ENCODE measurements at places on chromosomes 11 and 22. TPM values are rescaled to one million over a fixed set of nuclear protein-coding genes. Genes with fewer than 3 reads are reported as not detected.

The FOLH1 gene
- not detected for total RNA-seq

DNA sequence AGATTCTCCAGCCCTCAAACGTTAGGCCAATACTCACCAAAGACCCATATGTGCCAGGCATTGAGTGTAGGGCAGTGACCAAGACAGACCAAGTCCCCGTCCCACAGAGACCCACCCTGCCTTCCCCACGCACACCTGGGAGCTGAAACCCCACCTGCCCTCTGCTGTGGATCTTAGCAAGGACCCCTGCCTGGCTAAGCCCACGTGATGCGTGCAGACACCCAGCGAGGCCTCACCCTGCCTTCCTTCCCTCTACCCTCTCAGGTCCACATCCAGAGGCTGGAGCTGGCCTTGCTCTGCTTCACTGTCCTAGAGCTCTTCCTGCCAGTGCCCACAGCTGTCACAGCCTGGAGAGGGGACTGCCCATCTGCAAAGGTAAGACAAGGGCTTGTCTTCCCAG is 10.2 kb downstream of the MS4A10 start:
- DNase-seq: no peak

DNA sequence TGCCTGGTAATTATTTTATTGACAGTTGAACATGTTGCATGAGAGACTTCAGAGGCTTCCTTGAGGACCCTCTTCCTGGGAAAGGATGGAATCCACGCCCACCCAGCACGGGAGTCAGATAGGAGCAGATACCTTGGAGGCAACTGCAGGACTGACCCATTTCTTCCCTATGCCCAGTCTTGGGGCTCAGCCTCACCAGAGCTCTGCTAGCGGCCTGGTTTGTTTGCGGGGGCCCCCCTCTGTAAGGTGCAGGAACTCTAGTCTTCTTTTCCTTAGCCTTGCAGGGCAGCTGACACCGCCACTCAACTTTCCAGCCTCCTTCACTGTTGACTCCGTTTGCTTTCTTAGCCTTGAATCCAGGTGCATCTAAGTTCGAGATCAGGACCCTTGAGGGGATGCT is 1032.8 kb downstream of the BRD1 start:
- DNase-seq: no peak

DNA sequence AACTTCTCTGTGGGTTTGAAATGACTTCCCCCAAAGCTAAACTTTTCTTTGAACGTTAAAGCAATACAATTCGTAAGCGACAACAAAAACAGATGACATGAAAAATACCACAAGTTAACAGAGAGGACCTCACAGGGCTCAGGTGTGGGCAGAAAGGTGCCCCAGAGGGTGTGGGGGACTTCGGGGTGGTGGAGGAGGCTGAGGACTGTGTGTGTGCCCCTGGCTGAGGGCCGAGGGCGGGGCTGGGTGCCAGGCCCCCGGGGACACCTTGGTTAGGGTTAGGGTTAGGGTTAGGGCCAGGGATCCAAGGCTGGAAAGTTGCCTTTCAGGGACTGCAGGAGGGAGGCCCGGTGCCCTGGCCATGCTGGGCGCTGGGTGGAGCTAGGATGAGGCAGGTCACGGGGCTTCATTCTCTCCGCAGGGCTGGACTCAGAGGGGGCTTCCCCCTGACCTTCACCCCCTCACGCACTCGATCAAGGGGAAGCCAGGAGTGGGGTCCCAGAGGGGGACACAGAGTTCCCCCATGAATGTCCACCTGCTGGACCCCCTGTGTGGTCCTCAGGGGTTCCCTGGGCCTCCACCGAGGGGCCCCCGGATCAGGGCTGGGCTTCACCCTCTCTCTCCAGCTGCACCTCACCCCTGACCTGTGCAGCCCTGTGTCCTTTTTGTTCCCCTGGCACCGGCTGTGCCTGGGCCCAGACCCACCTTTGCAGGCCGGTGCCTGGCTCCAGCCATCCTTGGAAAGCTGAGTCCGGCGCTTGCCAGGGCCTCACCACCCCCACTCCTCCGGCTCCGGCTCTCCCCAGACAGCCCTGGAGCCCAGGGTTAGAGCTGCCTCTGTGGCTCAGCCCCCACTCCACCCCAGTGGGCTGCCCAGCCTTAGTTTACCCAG is 7.0 kb downstream of the TNNI2 start:
- no peak for DNase-seq

DNA sequence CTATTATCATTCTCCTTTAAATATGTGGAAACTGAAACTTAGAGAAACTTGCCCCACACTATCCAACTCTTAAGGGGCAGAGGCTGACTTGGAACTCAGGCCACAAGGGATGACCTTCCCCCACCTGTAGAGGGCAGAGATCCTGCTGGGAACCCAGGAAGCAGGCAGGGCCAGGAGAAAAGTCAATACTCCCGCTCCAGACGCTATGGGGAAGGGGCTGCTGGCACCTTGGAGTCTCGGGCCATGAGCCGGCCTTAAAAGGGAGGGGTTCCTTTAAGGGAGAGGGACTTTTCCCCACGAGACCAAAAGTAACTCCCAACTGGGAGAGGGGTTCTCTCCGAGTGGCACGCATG is 620 bp upstream of the ANO5 start:
- no peak for DNase-seq

- no peak for DNase-seq
Observed at GRCh38 chr22:27711756-27712155, 89.8 kb downstream of the MN1 start.

The ACER3 gene
- total RNA-seq: 18.6 TPM

DNA sequence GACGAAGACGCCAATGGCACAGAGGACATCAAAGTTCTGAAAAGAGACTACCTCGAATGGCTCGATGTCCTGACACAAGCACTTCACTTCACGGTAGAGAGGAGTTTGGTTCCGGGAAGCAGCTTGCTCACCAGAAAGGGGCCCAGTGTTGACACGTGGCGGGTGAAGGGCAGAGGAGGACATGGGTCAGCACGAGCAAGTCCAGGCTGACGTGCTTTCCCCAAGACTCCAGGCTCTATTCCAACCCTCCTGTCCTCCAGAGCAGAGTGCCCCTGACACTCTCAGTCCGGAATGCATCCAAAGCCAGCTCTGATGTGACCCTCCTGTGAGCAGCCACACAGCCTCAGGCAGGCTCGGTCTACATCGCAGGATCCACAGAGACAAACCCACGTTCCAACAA is 77.5 kb upstream of the BID start:
- no peak for DNase-seq

The LRP4 gene
- total RNA-seq: 3.5 TPM

- DNase-seq: peak; percentile 36
Observed at GRCh38 chr11:6258571-6259081, 1.0 kb upstream of the CCKBR start.

GRCh38 chr11:61994981-61995380 is 27.5 kb upstream of the FTH1 start:
- DNase-seq: no peak

The CD3G gene
- total RNA-seq: not detected

GRCh38 chr22:44955102-44955501 is 54.7 kb downstream of the PHF21B start:
- DNase-seq: no peak

The HORMAD2 gene
- not detected for total RNA-seq

- peak; percentile 19 for DNase-seq
Observed at GRCh38 chr22:19723983-19724827, 866 bp downstream of the GP1BB start.

The EXPH5 gene
- total RNA-seq: 2.2 TPM

DNA sequence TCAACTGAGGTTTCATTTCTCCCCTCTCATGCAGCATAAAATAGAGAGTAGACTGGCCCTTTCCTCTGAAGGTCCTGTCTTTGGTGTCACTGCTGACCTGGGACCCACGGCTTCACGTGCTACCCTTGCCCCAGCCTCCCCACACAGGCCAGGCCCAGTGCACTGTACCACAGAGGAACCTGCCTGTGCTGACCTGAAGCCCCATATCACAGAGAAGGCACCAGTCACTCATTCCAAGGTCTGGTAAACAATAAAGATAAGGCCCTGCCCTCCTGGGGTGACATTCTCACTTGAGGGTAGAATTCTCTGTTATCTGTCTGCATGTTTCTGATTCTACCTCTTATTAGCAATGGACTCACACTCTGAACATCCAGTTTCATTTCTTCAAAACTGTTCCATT is 51.3 kb downstream of the RPL27A start:
- DNase-seq: no peak

GRCh38 chr11:46038529-46038928 is 82.7 kb downstream of the PHF21A start:
- no peak for DNase-seq

GRCh38 chr22:20024650-20025397 is 3.9 kb downstream of the TANGO2 start:
- no peak for DNase-seq

GRCh38 chr22:38874529-38875222 is 2.7 kb upstream of the CBX6 start:
- DNase-seq: no peak

DNA sequence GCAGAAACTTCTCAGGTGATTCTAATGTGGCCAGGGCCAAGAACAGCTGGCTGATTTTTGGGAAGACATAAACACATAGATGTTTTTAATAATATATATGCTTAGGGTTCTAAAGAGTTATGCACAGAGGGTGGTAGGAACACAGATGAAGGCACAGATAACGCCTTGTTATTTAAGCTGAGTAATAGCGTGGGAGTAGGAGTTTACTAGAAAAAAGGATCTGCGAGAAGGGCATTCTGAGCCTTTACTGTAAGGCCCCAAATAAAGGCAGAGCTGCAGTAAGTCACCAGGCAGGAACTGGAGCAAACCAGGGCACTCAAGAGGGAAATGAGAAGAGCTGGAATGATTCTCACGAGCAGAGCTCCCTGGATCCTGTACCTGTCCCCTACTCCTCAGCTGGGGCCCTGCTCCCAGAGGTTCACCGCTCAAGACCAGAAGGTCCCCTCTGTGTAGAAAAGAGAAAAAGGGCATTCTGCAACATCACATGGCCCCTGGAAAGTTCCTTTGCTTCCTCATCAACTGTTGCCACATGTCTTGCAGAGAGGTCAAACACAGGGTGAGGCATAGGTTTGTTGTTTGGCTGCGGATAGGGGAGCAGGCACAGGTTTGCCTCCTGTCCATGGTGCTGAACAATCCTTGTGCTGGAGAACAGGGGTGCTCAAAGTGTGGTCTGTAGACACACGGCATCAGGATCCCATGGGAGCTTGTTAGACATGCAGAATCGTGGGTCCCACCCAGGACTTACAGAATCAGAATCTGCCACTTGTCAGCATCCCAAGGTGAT is 125.7 kb downstream of the TENM4 start:
- no peak for DNase-seq

The PDE3B gene
- total RNA-seq: 0.32 TPM

DNA sequence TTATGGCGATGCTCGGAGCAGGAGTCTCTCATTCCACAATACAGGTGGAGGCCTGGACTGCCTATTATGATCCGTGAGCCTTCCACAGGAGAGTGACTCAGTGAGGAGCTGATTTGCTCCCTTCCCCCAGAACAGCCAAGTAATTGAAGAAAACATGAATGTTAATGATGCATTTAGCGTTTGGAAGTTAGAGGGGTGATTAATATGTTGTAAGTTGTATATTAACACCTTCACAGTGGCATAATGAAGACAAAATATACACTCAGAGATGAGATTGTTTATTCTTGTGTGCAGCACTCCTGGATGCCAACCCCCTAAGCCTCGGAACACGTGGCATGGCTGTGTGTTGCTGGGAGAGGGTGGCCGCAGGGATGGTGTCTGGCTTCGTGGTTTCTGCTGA is 98.6 kb downstream of the GRIK4 start:
- DNase-seq: no peak

The PDGFD gene
- 4.8 TPM for total RNA-seq

DNA sequence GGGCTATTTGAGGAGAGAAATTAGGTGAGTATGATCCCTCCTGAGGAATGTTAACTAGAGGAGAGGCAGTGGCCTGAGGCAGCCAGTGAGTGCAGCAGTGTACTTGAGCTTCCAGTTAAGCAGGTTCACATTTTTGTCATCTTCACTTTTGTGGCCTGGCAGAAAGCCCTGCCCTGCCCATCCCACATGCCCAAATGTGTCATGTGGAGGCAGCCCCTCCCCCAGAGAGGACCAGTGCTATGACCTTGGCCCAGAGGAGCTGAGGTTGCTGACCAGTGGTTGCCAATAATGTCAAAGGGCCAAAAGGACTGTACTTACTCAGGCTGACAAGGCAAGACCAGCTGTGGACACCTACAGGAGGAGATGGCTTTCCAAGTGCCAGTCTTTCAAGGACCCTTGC is 17.6 kb upstream of the GRK2 start:
- no peak for DNase-seq

The BARX2 gene
- not detected for total RNA-seq

The CAPN1 gene
- total RNA-seq: 133 TPM

GRCh38 chr22:24060375-24060788 is 49.3 kb downstream of the CABIN1 start:
- peak; percentile 85 for DNase-seq

- DNase-seq: no peak
Observed at GRCh38 chr11:16441461-16441860, 85.1 kb upstream of the SOX6 start.

- no peak for DNase-seq
Observed at GRCh38 chr11:61306221-61306620, 11.1 kb upstream of the VWCE start.

The HBG1 gene
- not detected for total RNA-seq

DNA sequence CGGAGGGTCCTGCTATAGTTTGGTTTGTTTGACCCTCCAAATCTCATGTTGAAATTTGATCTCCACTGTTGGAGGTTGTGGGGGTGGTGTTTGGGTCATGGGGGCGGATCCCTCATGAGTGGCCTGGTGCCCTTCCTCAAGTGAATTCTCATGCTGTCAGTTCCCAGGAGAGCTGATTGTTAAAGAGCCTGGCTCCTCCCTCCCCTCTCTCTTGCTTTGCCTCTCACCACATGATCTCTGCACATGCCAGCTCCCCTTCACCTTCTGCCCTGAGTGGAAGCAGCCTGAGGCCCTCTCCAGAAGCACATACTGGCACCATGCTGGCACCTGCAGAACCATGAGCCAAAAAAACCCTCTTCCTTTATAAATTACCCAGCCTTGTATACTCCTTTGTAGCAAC is 7.1 kb downstream of the TSPAN18 start:
- DNase-seq: no peak

- DNase-seq: no peak
Observed at GRCh38 chr22:39900306-39901227, at the start of gene GRAP2. GRAP2 (plus strand) TSS chr22:39901084; CDS start chr22:39947107, 46,023 bp downstream.

GRCh38 chr22:49702068-49702397 is 125.6 kb downstream of the BRD1 start:
- DNase-seq: no peak

The CADM1 gene
- 15.5 TPM for total RNA-seq
